ENCODE measurements at places on chromosomes 1 and 21.

GRCh38 chr1:228646717-228647522 lies 88.4 kb upstream of the RHOU start:
- DNase-seq = no peak

DNA sequence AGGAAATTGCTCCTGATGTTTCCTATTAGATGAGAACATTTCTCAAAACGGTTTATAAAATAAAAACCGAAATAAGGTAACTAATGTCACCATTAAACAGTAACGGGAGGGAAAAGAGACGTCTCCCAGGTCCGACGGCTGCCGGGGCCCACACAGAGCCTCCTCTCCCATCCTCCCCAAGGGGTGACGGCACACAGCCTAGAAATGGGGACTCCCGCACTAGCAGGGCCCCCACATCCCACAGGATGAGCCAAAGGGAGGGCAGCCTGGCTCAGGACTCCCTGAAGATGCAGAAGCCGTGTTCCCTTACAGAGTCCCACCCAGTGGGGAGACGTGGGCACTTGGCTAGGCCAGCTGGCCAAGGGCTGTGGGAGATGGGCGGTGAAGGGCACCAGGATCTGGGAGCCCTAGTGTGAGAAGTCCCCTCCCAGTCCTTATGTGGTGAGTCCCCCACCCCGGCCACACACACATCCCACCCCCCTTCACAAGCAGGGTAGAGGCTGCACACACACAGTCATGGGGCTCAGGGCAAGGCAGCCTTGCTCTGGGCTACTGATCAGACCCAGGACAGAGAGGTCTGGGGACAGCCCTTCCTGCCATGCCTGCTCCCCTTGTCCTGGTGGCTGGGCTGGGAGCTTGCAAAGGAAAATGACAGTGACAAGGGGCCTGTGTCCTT lies 3.3 kb downstream of the KRTAP10-3 start:
- DNase-seq = no peak

GRCh38 chr1:107056426-107057196 lies at the start of gene PRMT6:
TSS of gene PRMT6 (plus strand) at chr1:107056674. CDS start at chr1:107056716, 42 bp downstream.
- DNase-seq = peak; percentile 34

DNA sequence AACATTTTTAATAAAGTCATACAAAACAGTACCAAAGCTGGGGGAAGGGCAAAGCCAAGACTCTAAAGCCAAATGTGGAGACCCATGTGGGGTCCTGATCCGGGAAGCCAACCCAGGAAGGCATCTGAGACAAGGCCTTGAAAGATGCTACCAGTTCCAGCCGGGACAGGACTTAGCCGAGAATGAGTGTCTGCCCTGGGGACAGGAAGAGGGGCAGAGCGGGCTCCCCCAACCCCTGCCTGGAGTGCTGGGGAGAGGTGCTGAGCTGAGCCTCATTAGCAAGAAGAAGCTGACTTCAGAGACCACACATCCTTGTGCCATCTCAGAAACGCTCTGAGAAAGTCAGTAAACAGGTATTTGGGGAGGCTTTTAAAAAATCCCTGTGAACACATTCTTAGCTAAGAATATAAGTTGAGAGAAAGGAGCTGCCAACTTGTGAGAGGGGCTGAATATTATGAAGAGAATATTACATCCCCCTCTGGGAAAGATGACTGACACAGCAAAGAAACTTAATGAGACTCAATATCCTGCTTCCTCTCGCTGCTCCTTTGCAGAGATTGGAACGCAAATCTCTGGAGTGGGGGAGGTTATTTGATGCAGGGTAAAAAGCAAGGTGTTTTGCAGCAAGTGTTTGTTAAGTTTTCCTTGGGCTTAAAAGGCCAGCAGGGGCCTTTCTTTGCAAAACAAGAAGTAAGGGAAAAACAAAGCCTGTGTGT lies 103.3 kb upstream of the KCND3 start:
- DNase-seq = no peak

DNA sequence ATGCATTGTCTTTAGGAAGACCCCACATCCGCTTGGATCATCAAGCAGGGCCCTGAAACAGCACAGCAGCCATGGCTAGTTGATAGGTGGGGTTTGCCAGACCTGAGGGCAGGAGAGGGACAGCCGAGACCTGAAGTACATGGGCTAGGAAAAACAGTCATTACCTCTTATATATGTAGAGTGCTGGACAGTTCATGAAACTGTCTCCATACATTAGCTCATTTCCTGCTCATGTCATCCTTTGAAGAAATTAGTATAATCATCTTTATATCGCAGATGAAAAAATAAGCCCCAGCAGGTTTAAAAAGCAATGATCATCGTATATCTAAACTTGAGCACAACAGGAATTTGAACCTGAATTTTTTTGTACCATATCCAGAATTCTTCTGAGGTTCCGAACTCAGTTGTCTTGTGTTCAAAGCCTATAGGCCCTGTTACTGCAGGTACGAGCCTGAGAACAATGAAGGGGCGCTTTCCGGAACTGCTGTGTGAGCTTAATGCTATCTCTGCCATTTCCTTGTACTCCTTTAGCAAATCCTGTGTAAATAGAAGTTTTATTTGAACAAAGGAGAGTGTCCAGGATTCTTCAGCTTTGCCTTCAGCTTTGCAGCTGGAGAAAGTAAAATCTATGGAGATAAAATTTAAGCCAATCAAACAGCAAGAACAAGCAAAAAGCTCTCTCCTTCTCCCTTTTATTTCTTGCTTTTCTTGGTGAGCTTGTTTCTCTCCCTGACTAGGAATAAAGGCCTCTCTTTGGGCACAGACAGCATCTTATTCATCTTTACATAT lies 32.4 kb upstream of the DUSP10 start:
- no peak for DNase-seq

- DNase-seq = no peak
Measured at GRCh38 chr1:9653210-9653490, 1.6 kb downstream of the PIK3CD start.

- DNase-seq = no peak
Measured at GRCh38 chr1:156090138-156090839, 8.0 kb upstream of the MEX3A start.

GRCh38 chr1:22775478-22775877 lies 64.8 kb downstream of the EPHB2 start:
- DNase-seq = no peak

GRCh38 chr1:37595440-37596181 lies at the start of gene GNL2:
TSS of gene GNL2 (minus strand) at chr1:37595937. CDS start at chr1:37595822, 115 bp downstream.
- peak; percentile 89 for DNase-seq

DNA sequence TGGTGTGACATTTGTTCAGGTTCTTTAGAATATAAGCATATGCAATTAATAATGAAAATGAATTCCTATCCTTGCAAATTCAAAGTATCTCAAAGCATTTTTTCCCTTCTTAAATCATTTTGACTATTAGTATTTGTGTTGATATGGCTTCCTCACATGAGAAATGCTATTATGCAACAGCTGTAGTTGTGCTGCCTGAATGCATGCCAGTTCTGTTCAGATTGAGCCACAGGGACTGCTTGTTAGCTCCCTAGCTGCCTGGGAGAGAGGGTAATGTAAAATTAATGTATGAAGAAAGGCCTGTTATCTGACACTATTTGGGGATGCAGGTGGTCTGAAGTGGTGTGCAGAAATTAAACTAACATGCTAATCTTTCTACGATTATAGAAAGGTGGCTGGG lies 45.5 kb downstream of the CACHD1 start:
- DNase-seq = no peak

GRCh38 chr1:6783936-6784559 lies 1.2 kb upstream of the CAMTA1 start:
- DNase-seq = no peak
